ENCODE measurements at places on chromosomes 16 and 17. TPM values are rescaled to one million over a fixed set of nuclear protein-coding genes. Genes with fewer than 3 reads are reported as not detected.

The FBXW10 gene
- total RNA-seq = 1.7 TPM

The RPTOR gene
- 28.2 TPM for total RNA-seq

The TRAPPC2L gene
- 128 TPM for total RNA-seq

The CACNA1G gene
- total RNA-seq = 4.2 TPM

The GTF3C1 gene
- 72.5 TPM for total RNA-seq

The LDHD gene
- total RNA-seq = 0.74 TPM

The EMC6 gene
- 122 TPM for total RNA-seq
